ENCODE measurements at places on chromosomes 13 and 19. TPM values are rescaled to one million over a fixed set of nuclear protein-coding genes. Genes with fewer than 3 reads are reported as not detected.

DNA sequence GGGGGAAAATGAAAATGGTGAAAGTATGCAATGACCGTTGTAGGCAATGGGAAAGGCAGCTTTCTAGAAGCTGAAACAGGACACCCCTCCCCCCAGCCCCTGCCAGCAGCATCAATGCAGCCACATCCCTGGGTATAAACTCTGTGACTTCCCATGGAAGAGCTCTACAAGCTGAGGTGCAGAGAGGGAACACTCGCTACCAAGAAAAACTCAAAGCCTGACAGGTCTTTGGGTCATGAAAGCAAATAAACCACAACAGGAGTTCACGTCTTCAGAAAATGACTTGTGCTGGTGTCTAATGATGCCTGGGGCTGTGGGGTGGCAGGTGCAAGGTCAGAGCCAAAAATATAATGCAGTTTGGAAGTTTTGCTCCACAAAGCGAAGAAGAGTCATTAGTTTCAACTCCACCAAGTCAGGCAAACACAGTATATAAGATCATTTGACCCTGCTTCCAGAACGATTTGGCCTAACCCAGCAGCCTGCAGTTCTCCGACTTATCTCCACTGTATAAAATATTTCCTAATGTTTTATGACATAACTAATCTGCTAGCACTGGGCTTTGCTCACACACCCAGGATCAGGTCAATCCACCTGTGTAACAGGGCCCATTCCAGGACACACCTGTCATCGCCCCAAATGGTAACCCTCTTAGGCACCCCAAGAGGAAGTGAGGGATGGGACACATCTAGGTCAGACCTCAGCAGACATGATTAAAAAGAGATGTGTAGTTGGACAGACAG is 102.1 kb downstream of the IRS2 start:
- H3K4me1 ChIP-seq: no peaks in the 10 kb centered on the region
- peaks cover 34% of the 10 kb centered on the region for H3K27me3 ChIP-seq
- H3K27ac ChIP-seq: no peak overlapping the region
- no peak for DNase-seq

DNA sequence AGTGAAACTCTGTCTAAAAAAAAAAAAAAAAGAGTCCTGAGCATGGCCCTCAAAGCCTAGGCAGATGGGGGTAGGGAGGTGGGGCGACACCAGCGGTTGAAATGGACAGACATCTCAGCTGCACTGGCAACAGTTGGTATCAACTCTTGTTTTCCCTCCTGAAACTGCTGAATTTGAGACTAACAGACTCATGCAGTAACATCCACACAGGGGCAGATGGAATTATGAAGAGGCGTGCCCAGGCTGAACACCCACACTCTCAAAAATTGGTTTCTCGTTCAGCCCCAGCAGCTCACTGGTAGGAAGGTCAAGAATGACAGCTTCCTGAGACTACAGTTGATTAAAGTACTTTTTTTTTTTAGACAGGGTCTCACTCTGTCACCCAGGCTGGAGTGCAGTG is 24.1 kb downstream of the PBX4 start:
- DNase-seq: no peak
- no peak overlapping the region for H3K27ac ChIP-seq
- peaks cover 37% of the 10 kb centered on the region for H3K4me1 ChIP-seq
- H3K36me3 ChIP-seq: no peaks in the 10 kb centered on the region
- no peaks in the 10 kb centered on the region for H3K27me3 ChIP-seq

- H3K27me3 ChIP-seq: no peaks in the 10 kb centered on the region
- no peak overlapping the region for H3K4me3 ChIP-seq
- H3K27ac ChIP-seq: no peak overlapping the region
- DNase-seq: no peak
- no peaks in the 10 kb centered on the region for H3K36me3 ChIP-seq
- peaks cover 5% of the 10 kb centered on the region for H3K4me1 ChIP-seq
Measured at GRCh38 chr13:73904625-73905024, 229.6 kb downstream of the KLF12 start.

DNA sequence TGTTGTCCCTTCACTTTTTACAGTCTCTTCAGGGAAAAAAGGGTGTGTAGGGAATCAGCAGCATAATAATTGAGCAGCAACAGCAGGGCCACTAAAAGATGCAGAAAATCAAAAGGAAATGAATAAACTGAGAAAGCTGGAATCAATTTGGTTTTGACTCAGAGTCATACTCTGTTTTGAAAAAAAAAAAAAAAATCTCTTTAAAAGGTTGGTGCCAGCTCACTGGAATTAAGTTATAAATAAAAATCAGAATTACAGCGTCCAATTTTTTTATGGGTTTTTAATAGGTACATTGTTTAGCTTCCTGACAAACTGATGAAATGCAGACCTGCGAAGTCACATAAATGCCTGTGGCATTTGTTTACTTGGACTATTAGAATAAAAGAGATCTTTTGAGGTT is 231.9 kb downstream of the COG6 start:
- no peaks in the 10 kb centered on the region for H3K27me3 ChIP-seq
- no peak overlapping the region for H3K4me3 ChIP-seq
- no peak for DNase-seq
- no peak overlapping the region for H3K27ac ChIP-seq
- H3K36me3 ChIP-seq: peaks cover 12% of the 10 kb centered on the region

GRCh38 chr13:93172109-93172508 is 54.5 kb upstream of the GPC6 start:
- DNase-seq: no peak
- peaks cover 9% of the 10 kb centered on the region for H3K4me1 ChIP-seq
- peaks cover 2% of the 10 kb centered on the region for H3K27me3 ChIP-seq

DNA sequence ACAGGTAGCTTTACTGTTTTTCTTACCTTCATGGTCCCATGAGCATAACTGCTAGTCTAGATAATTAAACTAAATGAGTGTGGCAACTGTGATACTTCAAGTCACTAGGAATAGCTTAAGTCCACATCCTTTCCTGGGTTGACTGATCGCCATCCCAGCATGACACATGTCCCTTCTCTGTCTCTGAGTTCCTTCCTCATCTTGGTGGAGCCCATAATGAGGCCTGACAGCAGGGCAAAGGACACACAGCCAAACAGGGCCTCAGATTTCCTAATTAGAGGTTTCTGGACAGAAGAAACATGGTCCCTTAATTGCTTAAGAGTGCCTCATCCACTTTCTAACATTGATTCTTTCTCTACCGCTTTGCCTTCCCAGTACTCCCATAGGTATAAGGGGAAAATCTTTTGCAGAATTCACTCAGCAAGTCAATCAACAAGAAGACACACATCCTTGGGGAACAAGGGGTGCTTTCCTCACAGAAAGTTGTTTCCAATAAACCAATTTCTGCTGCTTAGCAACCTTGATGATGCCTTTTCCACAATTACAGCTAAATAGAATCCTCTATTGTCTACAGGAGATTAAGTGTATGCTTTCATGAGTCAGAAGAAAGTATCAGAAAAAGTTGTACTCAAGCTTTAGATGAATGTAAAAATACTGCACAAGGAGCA is 208.3 kb upstream of the SERP2 start:
- DNase-seq: no peak
- no peak overlapping the region for H3K4me3 ChIP-seq
- peaks cover 30% of the 10 kb centered on the region for H3K27me3 ChIP-seq
- no peak overlapping the region for H3K27ac ChIP-seq
- H3K4me1 ChIP-seq: peaks cover under 1% of the 10 kb centered on the region

- no peak overlapping the region for H3K4me3 ChIP-seq
- no peak overlapping the region for H3K27ac ChIP-seq
- DNase-seq: no peak
- H3K27me3 ChIP-seq: no peaks in the 10 kb centered on the region
- peaks cover 11% of the 10 kb centered on the region for H3K36me3 ChIP-seq
Measured at GRCh38 chr19:11242025-11242424, 2.6 kb downstream of the ANGPTL8 start.

- peaks cover 1% of the 10 kb centered on the region for H3K4me1 ChIP-seq
- no peaks in the 10 kb centered on the region for H3K36me3 ChIP-seq
- no peaks in the 10 kb centered on the region for H3K27me3 ChIP-seq
- H3K4me3 ChIP-seq: no peak overlapping the region
- DNase-seq: no peak
Measured at GRCh38 chr13:44848920-44849676, 140.2 kb downstream of the NUFIP1 start.

DNA sequence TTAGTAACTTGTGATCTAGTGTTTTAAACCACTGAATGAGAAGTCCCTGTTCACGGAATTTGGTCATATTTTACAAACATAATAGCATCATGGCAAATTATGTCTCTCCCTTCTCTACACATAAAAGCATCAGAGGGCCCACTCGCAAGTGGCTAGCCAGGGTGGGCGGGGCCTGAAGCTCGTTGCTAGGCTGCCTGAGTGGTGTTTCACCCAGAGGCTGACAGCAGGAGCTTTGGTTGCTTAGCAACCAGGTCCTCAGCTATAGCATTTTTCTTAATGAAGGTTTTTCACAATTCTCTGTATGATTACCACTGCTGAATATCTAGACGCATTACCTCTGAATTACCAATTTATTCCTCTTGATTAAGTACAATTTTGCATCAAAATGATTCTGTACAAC is 126.5 kb downstream of the NALCN start:
- no peaks in the 10 kb centered on the region for H3K36me3 ChIP-seq
- H3K4me1 ChIP-seq: peaks cover 26% of the 10 kb centered on the region
- peak; percentile 62 for DNase-seq
- H3K27me3 ChIP-seq: no peaks in the 10 kb centered on the region

DNA sequence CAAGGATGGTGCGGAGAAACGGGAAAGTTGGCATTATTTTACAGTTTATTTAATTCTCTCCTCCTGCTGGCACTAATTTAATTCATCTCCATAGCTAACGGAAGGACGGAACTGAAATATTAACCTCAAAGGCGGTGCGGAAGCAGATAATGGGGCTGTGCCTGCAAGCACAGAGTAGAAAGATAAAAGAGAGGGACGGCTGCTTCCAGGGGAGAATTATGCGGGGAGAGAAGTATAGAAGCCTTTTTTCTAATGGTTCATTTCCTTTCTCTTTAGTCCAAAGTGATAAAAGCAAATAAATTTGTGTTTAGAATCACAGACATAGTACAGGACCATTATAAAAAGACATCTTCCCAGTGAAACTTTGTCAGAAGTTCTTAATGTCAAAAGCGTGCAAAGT is 34.5 kb upstream of the UQCRFS1 start:
- H3K36me3 ChIP-seq: no peaks in the 10 kb centered on the region
- DNase-seq: no peak
- H3K27me3 ChIP-seq: peaks cover 8% of the 10 kb centered on the region

GRCh38 chr19:7852851-7853769 is 21.1 kb downstream of the PRR36 start:
- no peak overlapping the region for H3K27ac ChIP-seq
- no peaks in the 10 kb centered on the region for H3K36me3 ChIP-seq
- no peak overlapping the region for H3K4me3 ChIP-seq
- no peak for DNase-seq
- H3K4me1 ChIP-seq: peaks cover 6% of the 10 kb centered on the region

DNA sequence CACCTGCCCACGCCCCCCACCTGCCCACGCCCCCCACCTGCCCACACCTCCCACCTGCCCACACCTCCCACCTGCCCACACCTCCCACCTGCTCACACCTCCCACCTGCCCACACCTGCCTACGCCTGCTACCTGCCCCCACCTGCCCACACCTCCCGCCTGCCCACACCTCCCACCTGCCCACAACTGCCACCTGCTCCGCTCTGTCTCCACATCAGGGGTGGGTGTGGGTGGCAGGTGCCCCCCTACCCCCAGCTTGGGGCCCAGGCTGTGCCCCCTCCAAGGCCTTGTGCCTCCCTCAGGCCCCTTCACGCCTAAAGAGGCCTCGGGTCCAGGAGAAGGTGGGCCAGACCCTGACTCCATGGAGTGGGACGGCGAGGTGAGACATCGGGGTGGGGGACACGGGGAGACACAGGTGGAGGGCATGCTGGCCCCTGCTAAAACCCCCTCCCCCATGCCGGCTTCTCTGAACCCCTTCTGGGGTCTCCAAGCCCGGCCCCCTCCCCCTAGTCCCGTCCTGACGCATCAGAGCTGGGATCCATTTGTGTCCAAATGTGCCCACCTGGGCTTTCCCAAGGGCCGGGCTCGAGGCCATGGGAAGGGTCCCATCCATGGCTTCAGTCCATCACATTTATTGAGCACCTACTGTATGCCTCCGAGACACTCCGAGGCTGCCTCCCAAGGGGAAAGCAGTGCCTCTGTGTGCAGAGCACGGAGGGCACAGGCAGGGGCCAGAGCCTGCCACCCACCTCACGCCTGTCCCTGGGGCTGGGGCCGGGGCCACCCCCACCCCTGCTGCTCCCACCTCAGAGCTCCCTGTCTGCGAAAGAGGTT is 4.9 kb downstream of the PLK5 start:
- no peak overlapping the region for H3K27ac ChIP-seq
- no peaks in the 10 kb centered on the region for H3K36me3 ChIP-seq
- no peak for DNase-seq
- H3K4me1 ChIP-seq: no peaks in the 10 kb centered on the region
- peaks cover 8% of the 10 kb centered on the region for H3K27me3 ChIP-seq
- H3K4me3 ChIP-seq: no peak overlapping the region

GRCh38 chr13:42260903-42261654 is 10.9 kb upstream of the AKAP11 start:
- DNase-seq: no peak
- H3K36me3 ChIP-seq: no peaks in the 10 kb centered on the region
- H3K27ac ChIP-seq: no peak overlapping the region
- H3K4me3 ChIP-seq: no peak overlapping the region
- H3K4me1 ChIP-seq: peaks cover 8% of the 10 kb centered on the region
- peaks cover 8% of the 10 kb centered on the region for H3K27me3 ChIP-seq

- H3K36me3 ChIP-seq: no peaks in the 10 kb centered on the region
- H3K4me3 ChIP-seq: no peak overlapping the region
- DNase-seq: no peak
- peaks cover 8% of the 10 kb centered on the region for H3K27me3 ChIP-seq
Measured at GRCh38 chr19:19579533-19580361, 38.7 kb downstream of the PBX4 start.

DNA sequence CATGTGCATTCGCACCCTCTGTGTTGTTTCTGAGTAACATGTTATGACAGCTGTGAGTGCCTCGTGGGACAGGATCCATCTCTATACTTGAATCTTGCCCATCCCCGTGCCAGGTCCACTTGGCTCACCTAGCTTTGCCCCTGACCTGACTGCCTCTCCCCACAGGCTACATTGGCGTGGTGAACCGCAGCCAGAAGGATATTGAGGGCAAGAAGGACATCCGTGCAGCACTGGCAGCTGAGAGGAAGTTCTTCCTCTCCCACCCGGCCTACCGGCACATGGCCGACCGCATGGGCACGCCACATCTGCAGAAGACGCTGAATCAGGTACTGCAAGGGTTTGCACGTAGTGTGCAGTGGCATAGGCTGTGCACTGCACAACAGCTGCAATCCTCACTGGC is 53.2 kb downstream of the TMED1 start:
- DNase-seq: no peak
- H3K27ac ChIP-seq: no peak overlapping the region
- no peak overlapping the region for H3K4me3 ChIP-seq
- peaks cover 7% of the 10 kb centered on the region for H3K4me1 ChIP-seq

- no peak overlapping the region for H3K4me3 ChIP-seq
- peaks cover 4% of the 10 kb centered on the region for H3K36me3 ChIP-seq
- peaks cover 50% of the 10 kb centered on the region for H3K4me1 ChIP-seq
- no peak for DNase-seq
- H3K27ac ChIP-seq: peak overlapping the region; percentile 65
- no peaks in the 10 kb centered on the region for H3K27me3 ChIP-seq
Measured at GRCh38 chr19:37980419-37981170, 73.6 kb downstream of the SIPA1L3 start.

ASF1B gene
- 11.0 TPM for total RNA-seq

ZNF284 gene
- 2.0 TPM for total RNA-seq

NLRP9 gene
- total RNA-seq: not detected

IGFL1 gene
- total RNA-seq: not detected

SLC25A42 gene
- total RNA-seq: 11.7 TPM

ETV2 gene
- total RNA-seq: 1.2 TPM

SYNGR4 gene
- not detected for total RNA-seq

NOP53 gene
- 108 TPM for total RNA-seq

SPACA4 gene
- total RNA-seq: not detected

CLDN10 gene
- not detected for total RNA-seq
